ENCODE measurements at places on chromosomes 4 and X.

DNA sequence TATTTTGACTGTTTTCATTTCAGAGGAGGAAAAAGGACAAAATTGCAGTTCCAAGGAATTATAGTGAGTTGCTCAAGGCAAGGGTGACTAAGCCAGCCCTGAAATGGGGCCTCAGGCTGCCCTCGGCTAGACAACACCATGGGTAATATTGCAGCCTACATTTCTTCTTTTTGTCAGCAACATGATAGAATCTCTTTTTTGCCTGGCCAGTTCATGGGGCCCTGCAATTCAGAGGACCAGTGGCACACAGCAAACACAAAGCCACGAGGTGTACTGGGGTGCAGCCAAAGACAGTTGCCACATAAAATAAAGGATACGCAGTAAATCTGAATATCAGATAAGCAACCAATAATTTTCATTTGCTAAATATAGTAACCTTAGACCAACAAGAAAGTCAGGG lies 41.8 kb downstream of the RBM47 start:
- DNase-seq: no peak

DNA sequence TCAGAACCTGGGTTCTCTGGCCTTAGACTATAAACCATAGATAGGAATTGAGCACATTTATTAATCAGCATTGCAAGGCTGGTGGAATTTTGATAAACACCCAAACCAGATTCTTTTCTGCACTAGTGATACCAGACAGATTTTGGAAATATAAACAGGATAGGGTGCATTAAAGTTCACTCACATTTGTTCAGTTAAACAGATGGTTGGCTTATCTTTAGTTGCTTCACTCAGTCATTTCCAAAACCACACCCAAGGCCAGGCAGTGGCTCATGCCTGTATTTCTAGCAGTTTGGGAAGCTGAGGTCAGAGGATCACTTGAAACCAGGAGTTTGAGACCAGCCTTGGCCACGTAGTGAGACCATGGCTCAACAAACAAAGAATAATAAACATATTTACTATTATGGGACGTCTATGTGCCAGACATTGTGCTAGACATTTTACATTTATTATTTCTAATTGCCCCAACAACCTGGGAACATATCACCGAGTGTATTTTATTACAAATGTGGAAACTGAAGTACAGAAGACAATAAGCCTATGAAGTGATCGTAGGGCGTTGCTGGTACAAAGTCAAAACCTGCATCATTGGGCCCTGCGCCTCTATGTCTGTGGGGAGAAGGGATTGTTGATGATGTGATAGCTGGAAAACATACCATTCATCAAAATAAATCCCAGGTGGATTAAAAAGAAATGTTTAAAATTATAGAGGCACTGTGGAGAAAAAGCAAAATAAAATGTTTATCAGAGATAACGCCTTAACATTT lies 15.0 kb downstream of the ADD1 start:
- DNase-seq: no peak

- no peak for DNase-seq
Measured at GRCh38 chr4:36353998-36354397, 72.6 kb downstream of the DTHD1 start.

DNA sequence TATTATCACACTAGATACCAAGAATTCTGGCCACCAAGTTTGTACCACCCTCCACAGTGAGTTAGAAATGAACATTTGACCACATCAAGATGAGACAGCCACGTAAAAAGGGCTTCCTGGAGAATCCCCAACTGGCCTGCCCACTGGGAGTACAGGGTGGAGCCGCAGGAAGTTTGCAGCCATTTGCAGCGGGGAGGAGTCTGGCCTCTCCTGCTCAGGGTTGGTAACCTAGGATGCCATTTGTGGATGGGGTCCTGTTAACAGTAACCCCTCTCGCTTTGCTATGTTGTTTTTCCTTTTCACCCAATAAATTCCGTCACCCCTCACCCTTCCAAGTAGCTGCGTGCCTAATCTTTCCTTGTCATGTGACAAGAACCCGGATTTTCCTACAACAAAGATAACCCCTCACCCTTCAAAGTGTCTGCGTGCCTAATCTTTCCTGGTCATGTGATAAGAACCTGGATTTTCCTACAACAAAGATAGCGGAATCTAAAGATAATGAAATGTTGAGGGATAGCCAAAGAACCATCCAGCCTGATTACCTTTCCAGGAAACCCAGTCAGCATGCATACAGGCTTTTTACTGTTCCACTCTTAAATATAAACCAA lies 245.4 kb downstream of the NAF1 start:
- DNase-seq: no peak

- no peak for DNase-seq
Measured at GRCh38 chr4:27861802-27862201, 1001.2 kb downstream of the STIM2 start.

DNA sequence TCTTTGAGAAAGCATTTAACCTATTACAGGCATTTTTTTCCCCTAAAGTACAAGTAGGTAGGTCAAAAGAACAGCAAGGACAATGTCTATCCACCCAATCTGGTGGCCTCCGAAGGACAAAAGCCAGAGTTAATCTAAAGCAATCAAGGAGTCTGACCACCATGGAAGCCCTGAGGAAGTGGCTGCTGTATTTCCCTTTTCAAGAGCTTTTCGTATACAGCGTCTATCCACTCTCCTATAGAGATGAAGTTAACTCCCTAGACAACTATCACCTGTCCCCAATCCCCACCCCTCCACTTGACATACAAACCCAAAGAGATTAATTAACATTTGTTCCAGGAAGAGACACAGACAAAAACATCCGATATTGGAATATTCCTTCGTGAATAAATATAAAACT lies 85.5 kb downstream of the SNCA start:
- DNase-seq: no peak

GRCh38 chr4:151646322-151646721 lies 114.5 kb downstream of the GATB start:
- no peak for DNase-seq

DNA sequence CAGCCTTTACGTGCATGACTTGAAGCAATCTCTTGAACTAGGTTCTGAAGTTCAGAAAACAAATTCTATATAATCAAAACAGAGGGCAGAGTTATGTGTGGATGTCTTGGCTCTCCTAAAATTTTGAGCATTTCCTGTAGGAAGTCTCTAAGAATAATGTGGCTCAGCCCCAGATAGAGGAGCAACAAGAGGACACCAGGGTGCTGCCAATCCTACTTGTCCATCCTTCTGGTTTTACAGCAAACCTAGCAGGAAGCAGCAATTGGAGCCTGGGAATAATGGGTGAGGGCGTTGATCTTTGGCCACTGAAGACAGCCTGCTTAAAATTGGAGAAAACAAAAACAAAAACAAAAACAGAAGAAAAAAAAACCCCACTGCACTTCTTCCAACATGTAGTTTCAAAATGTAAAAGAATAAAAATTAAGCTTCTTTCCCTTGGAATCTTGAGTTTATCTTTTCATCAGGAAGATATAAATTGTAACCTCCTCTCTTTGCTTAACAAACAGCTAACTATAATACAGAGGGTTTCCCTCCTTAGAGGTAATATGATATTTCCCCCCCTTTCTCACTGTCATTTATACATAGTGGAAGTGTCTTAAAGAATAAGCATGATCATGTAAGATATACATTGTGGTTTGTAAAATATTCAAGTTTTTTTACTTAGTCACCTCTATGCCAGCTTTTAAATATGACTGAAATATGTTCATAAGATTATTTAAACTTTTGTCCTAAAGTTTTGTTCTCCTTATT lies 130.6 kb downstream of the FBXO8 start:
- DNase-seq: no peak
